ENCODE measurements at places on chromosomes 12 and 14.

DNA sequence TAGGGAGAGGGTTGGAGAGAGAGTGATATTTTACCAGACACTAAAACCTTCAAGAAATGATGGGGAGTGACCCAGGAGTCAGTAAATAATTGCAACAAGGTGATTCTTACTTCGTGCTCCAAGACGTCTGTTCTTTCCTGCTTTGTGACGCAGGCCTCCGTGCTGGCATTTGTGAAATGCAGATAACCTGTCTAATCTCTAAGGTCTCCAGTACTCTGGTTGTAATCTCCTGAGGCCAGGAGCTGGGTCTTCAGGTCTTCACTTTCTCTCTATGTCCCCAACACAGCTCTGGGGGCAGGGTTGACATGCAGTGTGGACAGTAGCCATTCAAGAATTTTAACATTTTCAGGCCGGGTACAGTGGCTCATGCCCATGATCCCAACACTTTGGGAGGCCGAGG lies 53.1 kb downstream of the CD9 start:
- peak overlapping the region; percentile 19 for H3K27ac ChIP-seq
- DNase-seq: no peak
- H3K4me1 ChIP-seq: peaks cover 21% of the 10 kb centered on the region
- no peaks in the 10 kb centered on the region for H3K36me3 ChIP-seq

DNA sequence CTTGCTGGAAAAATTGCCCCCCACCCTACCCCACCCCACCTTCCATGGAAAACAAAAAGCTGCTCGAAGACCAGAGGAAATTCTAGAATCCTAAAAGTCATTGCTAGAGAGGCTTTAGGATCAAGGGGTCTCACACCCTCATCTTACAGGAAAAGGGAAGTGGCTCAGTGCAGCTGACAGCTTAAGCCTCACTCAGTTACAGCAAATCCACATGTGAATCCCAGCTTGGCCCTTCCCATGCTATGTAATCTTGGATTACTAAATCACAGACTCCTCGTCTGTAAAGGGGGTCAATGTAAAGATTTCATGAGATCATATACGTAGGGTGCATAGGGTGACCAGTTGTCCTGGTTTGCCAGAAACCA lies 25.9 kb downstream of the CMKLR1 start:
- H3K4me3 ChIP-seq: no peak overlapping the region
- peak overlapping the region; percentile 92 for H3K27ac ChIP-seq
- H3K36me3 ChIP-seq: no peaks in the 10 kb centered on the region
- peaks cover 17% of the 10 kb centered on the region for H3K4me1 ChIP-seq

DNA sequence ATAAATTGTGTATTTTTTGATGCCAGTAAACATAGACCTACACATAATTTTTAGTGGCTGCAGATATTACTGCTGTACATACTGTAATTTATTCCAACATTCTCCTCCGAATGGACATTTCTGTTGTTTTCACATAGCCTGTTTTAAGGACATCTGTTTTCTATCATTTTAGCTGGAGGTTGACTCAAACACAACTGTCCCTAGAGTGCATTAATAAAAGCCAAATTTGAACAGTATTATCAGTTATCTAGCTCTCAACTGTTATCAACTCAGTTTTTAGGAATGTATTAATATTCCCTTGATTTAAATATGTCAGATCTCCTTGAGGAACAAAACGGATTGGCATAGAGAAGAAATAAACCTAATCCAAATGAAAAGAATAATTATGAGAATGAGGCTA lies 17.2 kb upstream of the PIWIL1 start:
- H3K4me1 ChIP-seq: peaks cover 5% of the 10 kb centered on the region
- no peak overlapping the region for H3K4me3 ChIP-seq
- no peak overlapping the region for H3K27ac ChIP-seq
- no peaks in the 10 kb centered on the region for H3K36me3 ChIP-seq

GRCh38 chr12:44519931-44520330 lies 356.2 kb downstream of the NELL2 start:
- DNase-seq: no peak
- no peak overlapping the region for H3K4me3 ChIP-seq
- H3K4me1 ChIP-seq: peaks cover 5% of the 10 kb centered on the region
- H3K27ac ChIP-seq: no peak overlapping the region

GRCh38 chr12:50928392-50928791 lies 24.0 kb upstream of the HIGD1C start:
- peaks cover 45% of the 10 kb centered on the region for H3K4me1 ChIP-seq
- DNase-seq: no peak
- no peaks in the 10 kb centered on the region for H3K27me3 ChIP-seq
- no peak overlapping the region for H3K4me3 ChIP-seq

DNA sequence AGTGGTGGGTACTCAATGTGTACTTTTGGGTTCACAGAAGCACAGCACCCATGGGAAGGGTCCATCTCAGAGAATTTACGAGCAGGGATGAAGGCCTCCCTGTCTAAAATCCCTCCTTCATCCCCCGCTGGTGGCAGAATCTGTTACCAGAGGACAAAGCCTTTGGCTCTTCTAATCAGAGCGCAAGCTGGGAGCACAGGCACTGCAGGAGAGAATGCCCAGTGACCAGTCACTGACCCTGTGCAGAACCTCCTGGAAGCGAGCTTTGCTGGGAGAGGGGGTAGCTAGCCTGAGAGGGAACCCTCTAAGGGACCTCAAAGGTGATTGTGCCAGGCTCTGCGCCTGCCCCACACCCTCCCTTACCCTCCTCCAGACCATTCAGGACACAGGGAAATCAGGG lies 1.5 kb upstream of the GPR162 start:
- H3K4me3 ChIP-seq: no peak overlapping the region
- no peaks in the 10 kb centered on the region for H3K27me3 ChIP-seq
- H3K4me1 ChIP-seq: peaks cover 27% of the 10 kb centered on the region
- H3K36me3 ChIP-seq: no peaks in the 10 kb centered on the region

GRCh38 chr14:30369502-30370180 lies 189.3 kb upstream of the G2E3 start:
- no peak for DNase-seq
- H3K27ac ChIP-seq: no peak overlapping the region
- no peaks in the 10 kb centered on the region for H3K27me3 ChIP-seq
- H3K4me3 ChIP-seq: no peak overlapping the region

DNA sequence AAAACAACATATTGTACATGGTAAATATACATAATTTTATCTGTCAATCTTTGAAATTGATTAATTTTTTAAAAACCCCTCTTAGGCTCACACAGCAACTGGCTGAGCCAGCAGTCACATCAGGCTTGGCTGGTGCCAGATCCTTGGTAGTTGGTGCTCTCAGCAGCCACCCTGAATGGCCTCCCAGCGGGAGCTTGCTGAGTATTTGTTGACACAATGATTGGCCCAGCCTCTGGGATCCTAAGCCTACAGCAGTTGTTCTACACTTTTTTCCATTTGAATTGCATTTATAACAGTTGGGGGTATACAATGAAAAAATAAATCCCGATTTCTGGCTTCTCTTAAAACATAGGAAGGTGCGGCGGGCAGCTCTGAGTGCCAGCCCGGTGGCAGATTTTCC lies 11.1 kb downstream of the PRKAB1 start:
- H3K27ac ChIP-seq: no peak overlapping the region
- H3K36me3 ChIP-seq: peaks cover 65% of the 10 kb centered on the region
- H3K27me3 ChIP-seq: no peaks in the 10 kb centered on the region

GRCh38 chr12:70268972-70269371 lies 25.7 kb downstream of the CNOT2 start:
- no peak overlapping the region for H3K27ac ChIP-seq
- no peaks in the 10 kb centered on the region for H3K27me3 ChIP-seq
- DNase-seq: no peak
- H3K36me3 ChIP-seq: no peaks in the 10 kb centered on the region

GRCh38 chr12:14937689-14938088 lies 648 bp downstream of the ERP27 start:
- no peak overlapping the region for H3K4me3 ChIP-seq
- H3K4me1 ChIP-seq: no peaks in the 10 kb centered on the region

- H3K36me3 ChIP-seq: peaks cover 28% of the 10 kb centered on the region
- no peaks in the 10 kb centered on the region for H3K27me3 ChIP-seq
- no peak for DNase-seq
- no peak overlapping the region for H3K4me3 ChIP-seq
Measured at GRCh38 chr14:58307597-58308316, 9.4 kb downstream of the ARID4A start.

DNA sequence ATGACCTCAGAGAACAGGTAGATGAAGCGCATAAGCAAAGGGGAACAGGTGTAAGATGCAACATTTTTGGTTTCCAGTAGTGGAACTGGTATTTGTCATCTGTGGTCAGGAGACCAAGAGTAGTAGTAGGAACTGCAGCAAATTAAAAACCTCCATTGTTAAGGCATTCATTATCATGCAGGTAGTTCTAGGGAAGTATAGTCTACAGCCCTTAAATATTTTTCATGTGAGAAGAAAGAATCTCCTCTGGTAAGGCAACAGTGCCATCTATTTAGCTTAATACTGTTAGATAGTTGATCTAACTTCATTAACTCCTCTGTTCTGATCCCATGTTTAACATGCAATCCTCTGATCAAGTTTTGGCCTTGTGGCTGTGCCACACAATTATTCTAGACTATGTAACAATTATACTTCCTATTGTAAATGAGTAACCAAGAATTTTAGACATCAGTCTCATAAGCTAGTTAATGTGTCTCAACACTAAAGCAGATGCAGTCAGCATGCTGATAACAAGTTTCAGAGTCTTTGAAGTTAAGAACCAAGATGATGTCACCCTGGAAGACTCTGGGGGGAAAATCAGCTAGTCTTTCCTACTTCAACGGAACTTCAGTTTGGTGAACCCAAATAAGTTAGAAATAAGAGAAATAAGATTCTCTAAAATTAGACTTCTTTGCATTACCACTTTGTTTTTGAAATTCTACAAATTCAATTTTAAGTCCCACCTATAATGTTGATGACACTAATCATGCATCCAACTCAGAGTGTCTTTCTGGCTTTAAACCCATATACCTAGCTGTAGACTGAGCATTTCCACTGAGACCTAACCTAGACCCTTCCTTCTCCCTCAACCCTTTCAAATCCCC lies 70.9 kb downstream of the STXBP6 start:
- H3K36me3 ChIP-seq: no peaks in the 10 kb centered on the region
- H3K4me1 ChIP-seq: no peaks in the 10 kb centered on the region
- H3K4me3 ChIP-seq: no peak overlapping the region
- H3K27me3 ChIP-seq: peaks cover 8% of the 10 kb centered on the region

DNA sequence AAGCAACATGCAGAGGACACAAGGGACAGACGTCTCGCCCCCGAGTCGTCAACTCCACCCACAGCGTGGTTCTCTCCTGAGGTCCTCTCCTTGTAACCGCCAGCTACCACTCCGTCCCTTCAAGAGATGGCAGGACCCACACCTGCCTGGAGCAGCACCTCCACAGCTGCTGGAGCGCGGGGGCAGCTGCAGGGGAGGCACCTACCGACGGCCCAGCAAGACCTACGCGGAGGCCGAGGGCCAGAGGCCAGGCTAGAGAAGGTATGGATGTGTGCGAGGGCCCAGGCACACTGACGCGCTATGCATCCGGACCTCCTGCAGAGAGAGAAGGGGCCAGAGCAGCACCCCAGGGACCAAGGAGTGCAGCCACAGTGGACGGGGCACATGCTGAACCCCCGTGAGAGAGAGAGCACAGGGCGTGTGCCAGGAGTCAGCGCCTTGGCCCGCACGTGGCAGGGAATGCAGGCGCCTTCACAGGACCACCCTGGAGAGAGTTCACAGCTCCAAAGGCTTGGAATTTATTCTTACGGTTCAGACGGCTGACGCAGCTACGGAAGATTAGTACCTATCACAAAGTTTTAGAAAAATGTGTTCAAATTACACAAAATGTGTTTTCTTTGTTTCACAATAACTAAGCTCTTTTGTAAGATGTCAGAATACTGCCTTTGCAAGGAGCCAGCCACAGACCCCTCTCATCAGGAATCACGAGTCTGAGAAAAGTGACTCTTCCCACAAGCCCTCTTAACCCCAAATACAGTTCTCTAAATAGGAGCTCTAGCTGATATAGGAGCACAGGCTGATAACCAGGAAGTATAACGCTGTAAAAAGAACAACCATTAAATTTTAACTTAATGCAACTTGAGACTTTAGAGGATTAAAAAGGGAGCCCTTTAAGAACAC lies 36.8 kb downstream of the CDC42BPB start:
- no peaks in the 10 kb centered on the region for H3K4me1 ChIP-seq
- no peak for DNase-seq
- no peaks in the 10 kb centered on the region for H3K27me3 ChIP-seq
- no peak overlapping the region for H3K4me3 ChIP-seq
- no peak overlapping the region for H3K27ac ChIP-seq

- no peak overlapping the region for H3K4me3 ChIP-seq
- no peaks in the 10 kb centered on the region for H3K36me3 ChIP-seq
- H3K27ac ChIP-seq: peak overlapping the region; percentile 46
- H3K27me3 ChIP-seq: no peaks in the 10 kb centered on the region
- DNase-seq: no peak
Measured at GRCh38 chr12:110249716-110250225, 31.3 kb upstream of the ATP2A2 start.

GRCh38 chr12:131370791-131371347 lies 340.0 kb upstream of the SFSWAP start:
- no peak overlapping the region for H3K4me3 ChIP-seq
- no peak for DNase-seq
- no peaks in the 10 kb centered on the region for H3K36me3 ChIP-seq
- H3K27me3 ChIP-seq: no peaks in the 10 kb centered on the region

GRCh38 chr14:47710581-47710980 lies 35.2 kb upstream of the MDGA2 start:
- no peaks in the 10 kb centered on the region for H3K4me1 ChIP-seq
- no peak for DNase-seq
- no peaks in the 10 kb centered on the region for H3K36me3 ChIP-seq
- no peaks in the 10 kb centered on the region for H3K27me3 ChIP-seq

DNA sequence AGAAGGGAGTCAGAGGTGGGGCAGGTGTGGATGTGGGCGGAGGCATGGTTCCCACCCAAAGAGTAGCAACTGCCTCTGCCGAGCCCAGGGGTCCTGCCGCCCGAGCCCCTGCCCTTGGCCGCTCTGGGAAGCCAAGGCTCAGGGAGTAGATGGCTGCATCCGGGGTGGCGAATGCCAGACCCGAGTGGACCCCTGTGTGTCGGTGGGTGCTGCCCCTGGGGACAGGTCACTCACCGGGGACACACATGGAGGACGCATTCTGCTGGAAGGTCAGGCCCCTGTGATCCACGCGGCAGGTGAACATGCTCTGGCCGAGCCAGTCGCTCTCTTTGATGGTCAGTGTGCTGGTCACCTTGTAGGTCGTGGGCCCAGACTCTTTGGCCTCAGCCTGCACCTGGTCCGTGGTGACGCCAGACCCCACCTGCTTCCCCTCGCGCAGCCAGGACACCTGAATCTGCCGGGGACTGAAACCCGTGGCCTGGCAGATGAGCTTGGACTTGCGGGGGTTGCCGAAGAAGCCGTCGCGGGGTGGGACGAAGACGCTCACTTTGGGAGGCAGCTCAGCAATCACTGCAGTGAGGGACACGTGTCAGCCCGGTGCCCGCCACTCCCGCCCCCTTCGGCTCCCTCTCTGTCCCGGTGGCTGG lies 329.0 kb downstream of the TMEM121 start:
- H3K4me3 ChIP-seq: no peak overlapping the region
- H3K36me3 ChIP-seq: no peaks in the 10 kb centered on the region
- no peaks in the 10 kb centered on the region for H3K4me1 ChIP-seq
- H3K27me3 ChIP-seq: no peaks in the 10 kb centered on the region
- H3K27ac ChIP-seq: no peak overlapping the region
